CD4-positive, alpha-beta T cell treated with Interleukin-4 for 4 hours (primary cell): ENCODE measurements at places on chromosomes 2 and 18.
A peak's percentile ranks its signal among the peaks of the same experiment; 100 is the strongest.

DNA sequence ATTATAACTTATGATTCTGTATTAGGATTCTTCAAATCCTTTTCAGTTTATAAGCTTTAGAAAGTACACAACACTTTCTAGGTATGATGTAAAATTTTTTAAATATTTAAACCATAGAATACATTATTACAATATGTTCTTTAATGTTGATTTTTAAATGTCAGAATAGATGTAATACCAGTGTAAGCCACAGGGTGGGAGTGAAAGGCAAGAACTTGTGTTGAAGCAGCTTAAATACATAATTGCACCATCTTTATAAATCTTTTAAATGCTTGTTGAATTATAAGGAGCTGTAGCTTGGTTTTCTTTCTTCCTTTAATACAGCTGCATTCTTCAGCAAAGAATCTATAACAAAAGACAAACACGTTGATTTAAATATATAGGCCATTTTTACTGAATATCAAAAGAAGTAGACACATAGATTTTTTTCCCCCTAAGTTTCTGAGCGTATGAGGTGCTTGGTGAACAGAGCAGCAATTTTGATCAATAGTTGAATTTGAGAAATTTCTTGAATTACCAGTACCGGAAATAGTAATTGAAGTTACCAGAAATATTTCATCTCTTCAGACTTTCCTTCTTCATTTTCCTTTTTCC lies 63.0 kb downstream of the TANK start:
- peak; percentile 66 for DNase-seq

GRCh38 chr18:39051013-39051412 lies 1485.4 kb upstream of the CELF4 start:
- DNase-seq: no peak

- DNase-seq: no peak
Observed at GRCh38 chr2:202824901-202825300, 46.7 kb downstream of the ICA1L start.

GRCh38 chr2:12106440-12107080 lies 360.1 kb downstream of the LPIN1 start:
- no peak for DNase-seq

DNA sequence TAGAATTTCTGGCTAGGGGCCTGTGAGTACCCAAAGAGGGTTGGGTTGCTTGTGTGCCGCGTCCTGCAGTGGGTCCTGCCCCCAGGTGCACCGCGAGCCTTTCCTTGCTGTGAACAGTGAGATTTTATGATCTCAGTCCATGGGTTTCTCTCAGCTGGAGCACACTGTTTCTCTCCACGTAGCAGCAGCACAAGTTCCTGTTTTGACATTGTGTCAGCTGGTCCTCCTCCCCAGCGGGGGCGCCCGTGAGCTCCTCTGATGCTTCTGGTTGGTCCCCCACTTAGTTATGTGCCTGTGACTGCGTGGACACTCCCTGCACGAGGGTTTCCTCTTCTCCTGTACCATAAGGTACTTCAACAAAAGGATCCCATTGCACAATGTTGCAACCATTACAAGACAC lies 29.8 kb downstream of the TSHZ1 start:
- no peak for DNase-seq

- no peak for DNase-seq
Observed at GRCh38 chr2:100629309-100629708, 66.5 kb downstream of the PDCL3 start.

- no peak for DNase-seq
Observed at GRCh38 chr2:69358914-69359313, 28.1 kb downstream of the GFPT1 start.

DNA sequence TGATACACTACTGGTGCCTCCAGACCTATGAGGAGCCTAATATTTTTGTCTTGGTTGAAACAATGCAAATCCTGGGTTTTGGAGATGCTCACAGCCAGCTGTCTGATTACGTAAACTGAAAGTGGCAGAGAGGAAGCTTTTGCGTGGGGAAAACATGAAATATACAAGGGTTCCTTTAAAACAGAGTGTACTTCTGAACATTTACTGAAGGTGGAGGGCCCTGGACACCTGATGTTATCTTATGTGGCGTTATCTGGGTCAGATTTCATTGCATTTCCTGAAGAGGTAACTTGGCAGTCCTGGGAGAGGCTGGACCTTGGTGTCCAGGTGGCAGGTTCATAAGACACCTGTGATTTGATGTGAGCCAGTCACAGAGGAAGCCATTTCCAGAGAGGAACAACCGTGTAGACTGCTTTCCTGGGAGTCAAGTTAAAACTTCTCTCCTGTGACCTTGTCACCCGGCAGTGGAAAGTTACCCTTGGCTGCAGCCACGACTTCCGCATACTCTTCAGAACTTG lies 105.0 kb downstream of the NEDD4L start:
- no peak for DNase-seq
